ENCODE measurements at places on chromosomes 6 and 20. TPM values are rescaled to one million over a fixed set of nuclear protein-coding genes. Genes with fewer than 3 reads are reported as not detected.
A peak's percentile ranks its signal among the peaks of the same experiment; 100 is the strongest.

Gene ARMC12
- 2.2 TPM for total RNA-seq

GRCh38 chr6:98833307-98834059 is 891 bp upstream of the POU3F2 start:
- DNase-seq, result no peak

Gene GRIK2
- total RNA-seq, result 9.6 TPM

GRCh38 chr6:157169226-157169625 is 154.1 kb downstream of the TMEM242 start:
- DNase-seq, result no peak

Gene PRSS35
- 0.20 TPM for total RNA-seq

- no peak for DNase-seq
These were observed 347.6 kb downstream of the CDC5L start for GRCh38 chr6:44734886-44735629.

DNA sequence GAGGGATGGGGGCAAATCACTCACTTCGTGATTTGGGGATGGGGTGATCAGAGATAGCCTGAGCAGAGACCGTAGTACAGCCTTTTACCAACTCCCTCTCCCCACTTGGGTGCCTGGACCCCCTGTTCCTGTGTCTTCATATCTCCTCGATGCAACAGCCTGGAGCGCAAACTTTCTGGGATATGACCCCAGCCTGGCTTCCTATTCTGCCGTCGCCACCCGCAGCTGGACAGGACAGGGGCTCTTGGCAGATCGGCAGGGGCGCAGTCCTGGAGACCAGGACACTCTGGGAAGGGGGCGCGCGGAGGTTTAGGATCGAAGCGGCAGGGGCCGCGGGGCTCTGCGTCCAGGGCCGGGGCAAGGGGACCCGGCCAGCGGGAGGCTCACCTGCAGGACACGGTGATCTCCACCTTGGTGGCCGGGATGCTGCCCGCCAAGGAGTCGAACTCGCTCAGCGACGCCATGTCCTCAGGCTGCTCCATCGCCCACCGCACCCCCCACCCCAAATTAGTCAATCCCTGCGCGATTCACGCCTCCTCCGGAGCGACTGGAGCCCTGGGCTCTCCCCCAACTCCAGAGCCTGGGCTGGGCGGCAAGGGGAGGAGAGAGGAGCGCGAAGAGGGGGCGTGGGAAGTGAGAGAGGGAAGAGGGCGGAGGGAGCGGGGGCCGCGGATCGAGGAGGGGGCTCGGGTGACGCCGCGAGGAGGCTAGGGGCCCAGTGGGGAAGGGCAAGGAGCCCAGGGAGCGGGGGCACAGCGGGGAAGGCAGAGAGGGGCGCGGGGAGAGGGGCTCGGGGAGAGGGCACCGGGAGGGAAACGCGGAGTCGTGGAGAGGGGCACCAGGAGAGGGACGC is at the start of gene CPNE5:
CPNE5 (minus strand) TSS at position 549 of the 853 bp plus-strand sequence; CDS start at position 482, 67 bp downstream.
- DNase-seq, result no peak

Gene SLC32A1
- not detected for total RNA-seq

Gene ZFP64
- total RNA-seq, result 16.7 TPM

Gene POPDC3
- total RNA-seq, result 1.8 TPM

Gene BPIFA1
- not detected for total RNA-seq

Gene GLP1R
- 0.60 TPM for total RNA-seq

GRCh38 chr20:31738729-31739549 is at the start of gene TPX2:
Gene TPX2, plus strand, starts transcription at chr20:31739290. Its CDS starts 18,187 bp downstream, at chr20:31757477.
- peak; percentile 89 for DNase-seq

Gene DUSP15
- 31.8 TPM for total RNA-seq

DNA sequence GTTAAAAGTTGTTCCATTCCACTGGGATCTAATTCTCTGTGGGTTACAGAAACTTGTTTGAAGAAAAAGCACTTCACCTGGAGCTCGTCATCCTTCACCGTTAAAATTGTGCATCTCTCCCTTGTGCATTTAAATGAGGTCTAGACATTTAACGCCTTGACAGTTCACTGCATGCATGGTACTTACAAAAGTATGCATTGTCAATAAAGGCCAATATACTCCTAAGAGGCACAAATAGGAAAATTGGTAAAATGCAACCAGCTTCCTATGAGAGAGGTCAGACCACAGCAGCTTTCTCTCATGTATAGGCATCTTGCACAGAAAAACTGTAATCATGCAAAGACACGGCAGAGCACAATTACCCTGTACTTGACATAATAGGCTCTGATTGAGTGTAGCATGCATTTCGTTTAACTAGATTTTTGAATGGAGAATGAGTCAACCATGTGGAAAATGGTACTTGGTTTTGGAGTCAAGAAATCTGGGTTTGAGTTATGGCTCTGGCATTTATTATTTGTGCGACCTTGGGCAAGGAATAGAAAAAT is 378.5 kb downstream of the RFPL4B start:
- no peak for DNase-seq

Gene FAM162B
- 26.7 TPM for total RNA-seq

DNA sequence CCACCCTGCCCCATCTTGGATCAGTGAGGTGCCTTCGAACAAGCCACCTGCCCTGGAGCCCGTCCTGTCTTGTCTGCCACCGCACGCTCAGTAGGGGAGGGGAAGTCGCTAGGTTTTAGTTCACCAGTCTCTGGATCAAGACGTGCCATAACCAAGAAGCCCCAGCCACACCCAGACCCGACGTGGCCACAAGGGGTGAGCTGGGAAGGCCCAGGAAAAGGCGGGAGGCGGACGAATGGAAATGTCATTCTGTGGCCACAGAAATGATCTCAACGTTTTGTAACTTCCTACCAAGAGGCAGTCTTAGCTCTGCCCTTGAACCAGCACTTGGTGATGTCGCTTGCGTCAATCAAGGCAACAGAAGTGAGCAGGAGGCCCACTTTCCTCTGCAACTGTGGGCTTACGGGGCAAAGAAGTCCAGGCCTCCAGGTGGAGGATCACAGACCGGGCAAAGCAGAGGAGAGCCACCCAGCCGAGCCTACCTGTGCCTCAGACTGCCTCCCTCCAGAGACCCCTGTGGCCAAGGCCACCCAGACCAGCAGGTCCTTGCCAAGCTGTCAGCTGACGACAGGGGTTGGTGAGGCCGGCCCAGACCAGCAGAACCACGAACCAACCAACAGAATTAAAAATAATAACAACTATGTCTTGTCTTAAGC is 14.5 kb downstream of the GMEB2 start:
- DNase-seq, result no peak

Gene JAG1
- 97.8 TPM for total RNA-seq

Gene KCNQ5
- total RNA-seq, result 0.21 TPM

- no peak for DNase-seq
These were observed 27.7 kb downstream of the HAO1 start for GRCh38 chr20:7912551-7912950.

DNA sequence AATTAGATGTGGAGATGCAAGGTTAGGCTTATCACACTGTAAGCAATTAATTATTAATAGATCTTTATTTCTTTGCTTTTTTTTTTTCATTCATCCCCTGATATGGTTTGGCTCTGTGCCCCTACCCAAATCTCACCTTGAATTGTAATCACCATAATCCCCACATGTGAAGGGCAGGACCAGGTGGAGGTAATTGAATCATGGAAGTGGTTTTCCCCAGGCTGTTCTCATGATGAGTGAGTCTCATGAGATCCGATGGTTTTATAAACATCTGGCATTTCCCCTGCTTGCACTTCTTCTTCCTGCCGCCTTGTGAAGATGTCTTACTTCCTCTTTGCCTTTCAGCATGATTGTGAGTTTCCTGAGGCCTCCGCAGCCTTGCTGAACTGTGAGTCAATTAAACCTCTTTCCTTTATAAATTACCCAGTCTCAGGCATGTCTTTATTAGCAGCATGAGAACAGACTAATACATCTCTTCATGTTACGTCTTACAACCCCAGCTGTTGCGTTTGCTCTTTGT is 333.8 kb downstream of the CDH26 start:
- no peak for DNase-seq

Gene SRC
- total RNA-seq, result 36.9 TPM

Gene LGSN
- not detected for total RNA-seq

DNA sequence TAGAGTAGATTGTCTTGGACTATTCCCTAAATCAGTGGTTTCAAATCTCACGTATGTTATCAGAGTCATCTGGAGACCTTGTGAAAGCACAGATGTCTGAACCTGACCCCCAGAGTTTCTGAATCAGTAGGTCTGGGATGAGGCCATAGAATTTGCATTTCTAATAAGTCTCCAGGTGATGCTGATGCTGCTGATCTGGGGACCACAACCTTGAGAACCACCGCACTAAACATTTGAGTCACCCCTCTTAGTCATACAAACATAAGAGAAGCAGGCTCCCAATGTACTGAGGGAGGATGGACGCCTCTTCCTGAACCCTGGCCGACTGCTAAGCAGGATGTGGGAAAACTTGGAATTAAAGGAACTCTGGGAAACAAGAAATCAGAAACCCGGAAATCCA is 187.8 kb upstream of the PRDM1 start:
- no peak for DNase-seq

Gene C6orf132
- total RNA-seq, result 1.8 TPM

- no peak for DNase-seq
These were observed 80.2 kb upstream of the PRDM1 start for GRCh38 chr6:106005954-106006353.

Gene FAM209B
- not detected for total RNA-seq

GRCh38 chr20:46970937-46971630 is 76.4 kb downstream of the EYA2 start:
- DNase-seq, result no peak

DNA sequence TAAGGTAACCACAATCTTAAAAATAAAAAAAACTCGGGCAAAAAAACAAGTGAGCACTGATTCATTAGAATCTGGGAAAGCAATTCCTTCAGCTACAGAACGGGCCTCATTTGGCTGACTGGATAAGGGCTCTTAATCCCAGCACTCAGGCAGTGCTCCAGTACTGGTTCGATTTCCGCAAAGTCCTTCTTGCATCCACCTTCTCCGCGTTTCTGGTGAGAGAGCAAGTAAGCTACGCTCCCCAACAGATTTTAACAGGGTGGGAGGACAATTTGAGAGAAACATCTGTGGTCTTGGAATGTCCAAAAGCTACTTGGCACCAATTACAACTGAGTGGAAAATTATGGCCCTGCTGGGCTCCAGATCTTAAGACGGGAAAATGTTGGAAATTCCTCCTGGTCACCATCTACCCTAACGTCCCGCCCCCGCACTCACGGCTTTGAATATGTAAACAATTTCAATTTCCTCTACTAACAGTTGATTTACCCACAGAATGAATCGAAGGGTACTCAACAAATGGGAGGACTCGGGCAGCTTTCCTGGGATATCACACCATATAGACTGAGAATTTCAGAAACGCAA is 18.1 kb upstream of the ZSCAN9 start:
- no peak for DNase-seq

DNA sequence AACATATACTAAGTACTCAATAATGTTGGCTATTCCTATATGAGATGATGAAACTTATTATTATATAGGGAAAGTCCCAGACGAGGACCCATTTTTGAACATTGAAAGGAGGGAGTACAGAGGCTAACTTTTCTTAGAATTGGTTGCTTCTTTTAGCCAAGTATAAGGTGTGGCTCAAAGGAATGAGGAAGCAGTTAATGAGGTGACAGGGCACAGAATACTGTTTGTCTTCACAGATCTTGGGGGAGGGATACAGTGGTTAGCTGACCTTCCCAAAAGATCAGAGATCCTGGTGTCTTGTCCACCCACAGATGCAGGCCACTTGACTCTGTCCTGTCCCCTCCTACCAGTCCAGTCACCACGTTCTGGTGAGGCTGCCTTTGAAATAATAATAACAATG is 67.8 kb upstream of the EPB41L1 start:
- no peak for DNase-seq

Gene SMLR1
- not detected for total RNA-seq

GRCh38 chr20:25695532-25696370 is 902 bp downstream of the ZNF337 start:
- DNase-seq, result no peak

DNA sequence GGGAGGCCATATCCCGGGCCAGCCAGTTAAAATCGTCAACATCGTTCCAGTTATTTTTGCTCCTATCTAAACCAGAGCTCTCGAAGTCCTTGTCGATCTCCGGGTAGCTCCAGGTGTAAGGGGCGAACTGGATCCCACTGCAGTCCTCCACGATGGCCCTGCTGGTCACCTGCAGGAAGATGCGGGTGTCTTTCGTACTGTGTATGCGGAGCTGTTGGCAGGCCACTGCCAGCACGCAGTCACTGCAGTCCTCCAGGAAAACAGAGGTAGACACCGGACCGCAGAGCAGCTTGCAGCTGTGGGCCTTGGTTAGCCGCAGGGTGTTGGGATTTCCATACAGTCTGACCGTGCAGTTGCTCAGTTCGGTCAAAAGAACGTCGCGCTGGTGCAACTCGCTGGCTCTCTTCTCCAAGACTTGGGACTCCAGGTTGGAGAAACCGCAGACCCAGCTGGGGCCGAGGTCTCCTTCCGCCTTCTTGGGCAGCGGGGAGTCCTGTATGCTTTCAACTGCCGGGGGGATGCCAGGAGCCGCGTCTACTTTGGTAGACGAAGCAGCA is 742 bp downstream of the TBCC start:
- no peak for DNase-seq

DNA sequence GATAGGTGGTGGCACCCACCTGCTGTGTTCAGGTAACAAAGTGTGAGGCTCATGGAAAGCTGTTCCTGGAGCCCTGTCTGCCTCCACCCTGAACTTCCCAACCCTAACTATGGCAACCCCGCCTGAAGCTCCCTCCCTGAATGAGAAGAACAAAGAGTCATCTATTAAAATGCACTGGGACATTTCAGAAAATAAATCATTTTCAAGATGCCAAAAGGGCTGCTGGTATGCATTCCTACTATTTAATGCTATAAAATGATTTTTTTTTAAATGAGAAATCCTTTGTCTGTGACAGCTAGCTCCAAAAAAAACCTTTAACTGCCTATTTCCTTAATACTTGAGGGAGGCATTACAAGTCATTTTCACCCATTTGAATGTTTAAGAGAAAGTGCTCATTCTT is 84.3 kb upstream of the MRPS10 start:
- DNase-seq, result no peak

GRCh38 chr6:3761989-3762270 is 10.4 kb upstream of the PXDC1 start:
- DNase-seq, result no peak

Gene RAET1E
- total RNA-seq, result 0.30 TPM

Data from tibial nerve (tissue), 4 donors.